Activated gamma-delta T cell treated with anti-CD3 and anti-CD28 coated beads, Interleukin-2, amount 50 U/mL, for 16 hours (primary cell): ENCODE measurements at places on chromosomes 4 and X.

DNA sequence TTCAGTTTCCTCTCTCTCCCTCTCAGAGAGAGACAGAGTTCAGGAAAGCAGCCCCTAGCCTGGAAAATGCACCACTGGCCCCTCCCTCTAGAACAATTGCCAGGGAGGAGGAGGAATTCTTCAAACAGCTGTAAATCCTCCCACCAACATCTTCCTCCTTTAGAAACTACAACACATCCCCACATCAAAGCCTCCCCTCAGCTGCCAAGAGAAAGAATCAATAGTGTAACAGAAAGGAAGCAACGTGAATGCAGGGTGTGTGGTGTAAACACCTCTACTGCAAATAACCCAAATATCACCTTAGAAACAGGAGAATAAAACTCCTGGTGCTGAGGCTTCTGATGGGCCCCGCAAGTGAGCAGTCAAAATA lies 249.9 kb upstream of the GATB start:
- no peak for DNase-seq

DNA sequence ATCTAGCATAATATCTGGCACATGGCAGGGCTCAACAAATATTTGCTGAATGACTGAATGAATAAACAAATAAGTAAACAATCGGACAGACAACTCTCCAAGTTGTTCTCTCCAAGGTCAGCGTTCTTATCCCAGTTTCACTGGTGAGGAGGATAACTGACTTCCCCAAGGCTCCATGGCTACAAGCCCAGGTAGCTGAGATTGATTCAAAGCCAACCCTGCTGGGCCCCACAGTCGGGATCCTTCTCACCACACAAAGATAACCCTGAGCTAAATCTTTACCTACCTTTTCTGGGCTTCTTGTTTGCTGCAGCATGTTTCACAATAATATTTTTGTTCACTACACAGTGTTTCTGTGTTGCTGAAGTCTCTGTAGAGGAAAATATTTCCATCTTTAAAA lies 54.9 kb downstream of the USP46 start:
- no peak for DNase-seq

DNA sequence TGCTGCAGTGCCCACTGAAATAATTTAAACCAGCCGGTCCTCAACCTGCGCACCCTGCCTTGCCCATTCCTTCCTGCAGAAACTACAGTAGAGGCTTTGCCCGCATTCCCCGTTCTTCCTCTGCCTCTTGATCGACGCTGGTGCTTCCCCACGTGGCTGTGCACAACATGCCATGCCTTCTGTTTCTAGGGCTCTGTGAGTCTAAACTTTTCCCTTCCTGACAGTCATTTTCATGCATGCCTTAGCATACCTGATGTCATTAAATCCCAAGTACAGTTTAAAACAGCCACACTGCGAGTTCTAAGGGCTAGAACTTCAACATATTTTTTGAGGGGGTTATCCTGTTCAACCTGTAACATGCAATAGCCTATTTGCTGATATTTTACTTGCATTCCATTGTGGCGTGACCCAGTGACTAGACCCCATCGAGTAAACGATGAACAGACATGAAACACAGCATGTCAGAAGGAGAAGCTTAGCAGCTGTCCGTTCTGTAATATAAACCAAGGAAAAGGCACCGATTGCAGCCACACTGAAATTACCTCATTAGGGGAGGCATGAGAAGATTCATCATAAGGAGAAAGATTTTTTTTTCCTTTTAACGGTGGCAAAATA lies 232.5 kb downstream of the ARHGAP10 start:
- no peak for DNase-seq

- no peak for DNase-seq
Measured at GRCh38 chrX:41449131-41449530, 2.0 kb downstream of the NYX start.

- DNase-seq, result no peak
Measured at GRCh38 chr4:40980318-40980883, 230.6 kb downstream of the NSUN7 start.

DNA sequence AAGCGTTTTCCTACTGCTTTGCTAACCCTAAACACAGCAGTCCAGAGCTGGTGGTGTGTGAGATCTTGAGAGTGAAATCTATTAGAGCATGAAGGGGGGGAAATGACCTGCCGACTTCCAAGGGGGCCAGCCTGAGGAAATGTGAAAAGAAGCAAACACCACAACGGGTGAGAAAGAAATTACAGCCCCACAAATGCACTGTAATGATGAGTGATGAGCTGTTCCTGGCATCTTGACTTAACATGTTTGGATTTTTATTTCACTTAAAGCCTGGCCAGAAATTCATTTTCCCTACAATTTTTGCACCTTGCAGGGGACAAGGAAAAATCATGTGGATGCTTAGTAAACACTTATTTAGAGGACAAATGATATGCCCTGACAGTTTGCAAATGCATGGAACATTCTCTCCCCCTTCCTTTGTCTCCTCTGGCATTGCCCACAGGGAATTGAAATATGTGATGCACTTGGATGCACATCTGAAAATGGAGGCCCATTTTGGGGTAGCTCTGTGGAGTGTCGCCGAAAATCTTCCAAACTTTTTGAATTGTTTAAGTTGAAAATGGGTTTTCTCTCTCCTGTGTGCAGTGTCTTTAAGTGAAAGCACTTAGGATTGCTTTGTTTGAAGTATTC lies 84.3 kb upstream of the TMEM150C start:
- DNase-seq, result no peak

DNA sequence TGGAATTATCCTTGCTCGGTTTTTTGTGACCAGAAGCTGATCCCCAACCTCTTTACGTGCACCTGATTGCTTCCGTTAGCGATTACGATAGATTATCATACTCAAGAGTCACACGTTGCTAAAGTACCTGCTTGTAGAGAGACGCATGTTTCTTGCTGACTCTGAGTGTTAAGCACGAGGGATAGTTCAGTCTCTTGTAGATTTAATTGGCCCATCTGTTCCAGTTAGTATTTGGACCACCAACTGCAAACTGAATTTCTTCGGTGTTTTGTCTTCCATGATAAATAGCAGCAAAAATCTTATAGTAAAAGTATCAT lies 516 bp upstream of the COX18 start:
- DNase-seq, result no peak

DNA sequence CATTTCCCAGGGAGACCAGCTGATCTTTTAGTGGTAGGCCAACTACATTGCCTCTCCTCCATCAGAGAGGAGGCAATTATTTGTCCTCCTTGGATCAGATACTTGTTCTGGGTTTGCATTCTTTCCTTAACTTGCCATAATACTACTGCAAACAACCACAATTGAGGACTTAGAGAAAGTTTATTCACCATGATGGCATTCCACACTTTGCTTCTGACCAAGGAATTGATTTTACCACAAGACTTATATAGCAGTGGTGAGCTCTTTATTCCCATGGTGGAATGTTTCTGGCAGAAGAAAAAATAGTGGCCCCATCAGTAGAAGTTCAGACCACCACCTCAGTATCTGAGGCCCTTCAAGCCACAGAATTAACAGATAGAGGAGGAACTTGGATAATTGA lies 123.9 kb upstream of the PPP3CA start:
- DNase-seq, result no peak

DNA sequence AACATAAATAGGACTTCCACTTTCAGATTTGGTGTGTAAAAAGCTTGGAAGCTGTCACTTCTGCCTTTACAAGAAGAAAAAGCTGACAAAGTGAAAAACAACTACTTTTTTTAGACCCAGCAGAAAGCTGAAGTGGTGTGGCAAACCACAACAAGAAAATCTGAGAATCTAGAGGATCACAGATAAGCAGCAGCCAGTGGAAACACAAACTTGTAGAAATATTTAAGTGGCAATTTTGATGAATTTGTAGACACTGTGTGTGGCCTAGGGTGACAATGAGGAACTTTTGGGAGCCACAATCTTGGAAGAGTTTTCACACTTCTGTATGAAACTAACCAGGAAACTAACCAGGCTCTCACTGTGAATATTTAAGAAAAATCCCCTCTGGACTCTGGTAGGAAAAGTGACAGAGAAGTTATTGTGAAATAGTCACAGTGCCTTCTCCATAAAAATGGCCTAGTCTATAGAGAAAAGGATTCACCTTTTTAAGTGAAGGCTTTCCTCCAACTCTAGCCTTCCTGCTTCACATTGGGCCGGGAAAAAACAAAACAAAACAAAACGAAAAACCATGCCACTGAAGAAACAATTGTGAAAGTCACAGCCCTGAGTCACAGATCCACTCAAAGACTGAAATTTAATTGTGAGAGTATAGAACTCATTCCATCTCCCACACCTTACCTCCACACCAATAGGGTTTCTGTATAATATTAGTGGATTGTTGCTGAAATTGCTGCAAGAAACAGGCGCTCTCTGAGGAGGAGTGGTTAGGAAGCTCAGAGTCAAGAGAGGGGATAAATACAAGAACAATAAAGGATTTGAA lies 26.7 kb upstream of the GUCY1A1 start:
- DNase-seq, result no peak

- DNase-seq, result no peak
Measured at GRCh38 chrX:27731962-27732361, 75.8 kb upstream of the MAGEB10 start.

DNA sequence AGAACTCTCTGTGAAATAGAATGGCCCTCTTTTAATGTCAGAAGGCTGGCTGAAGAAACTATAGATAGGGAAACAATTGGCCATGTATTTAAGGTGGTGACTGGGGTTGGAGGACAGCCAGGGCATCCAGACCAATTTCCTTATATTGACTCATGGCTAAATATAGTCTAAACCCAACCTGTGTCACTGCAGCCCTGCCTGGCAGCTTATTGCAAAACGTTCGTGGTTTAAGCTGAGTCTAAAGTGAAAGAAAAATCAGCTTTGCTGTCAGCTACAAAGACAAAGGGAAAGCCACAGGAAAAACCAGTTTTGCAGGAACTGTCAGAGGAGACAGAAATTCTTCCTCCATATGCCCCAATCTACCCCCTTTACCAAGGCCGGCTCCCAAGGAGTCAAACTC lies 902.8 kb upstream of the NDST4 start:
- DNase-seq, result no peak

GRCh38 chr4:140833280-140833679 lies 77.1 kb upstream of the TBC1D9 start:
- no peak for DNase-seq

DNA sequence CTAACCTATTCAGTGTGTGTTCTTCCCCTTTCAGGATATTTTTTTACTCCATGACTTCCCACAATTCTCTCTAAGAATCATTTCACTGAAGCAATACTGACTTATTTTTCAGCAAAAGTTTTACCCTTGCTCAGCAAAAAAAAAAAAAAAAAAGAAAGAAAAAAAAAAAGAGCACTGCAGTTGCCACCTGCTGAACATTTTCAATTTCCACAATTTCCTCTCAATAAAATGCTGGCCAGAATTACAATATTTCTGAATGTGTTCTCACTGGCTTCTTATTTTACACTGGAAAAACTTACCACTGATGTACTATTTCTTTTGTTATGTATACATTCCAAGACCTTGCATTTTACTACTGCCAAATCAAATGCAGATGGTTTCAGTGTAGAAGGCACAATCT lies 210.4 kb downstream of the PAPSS1 start:
- DNase-seq, result no peak

DNA sequence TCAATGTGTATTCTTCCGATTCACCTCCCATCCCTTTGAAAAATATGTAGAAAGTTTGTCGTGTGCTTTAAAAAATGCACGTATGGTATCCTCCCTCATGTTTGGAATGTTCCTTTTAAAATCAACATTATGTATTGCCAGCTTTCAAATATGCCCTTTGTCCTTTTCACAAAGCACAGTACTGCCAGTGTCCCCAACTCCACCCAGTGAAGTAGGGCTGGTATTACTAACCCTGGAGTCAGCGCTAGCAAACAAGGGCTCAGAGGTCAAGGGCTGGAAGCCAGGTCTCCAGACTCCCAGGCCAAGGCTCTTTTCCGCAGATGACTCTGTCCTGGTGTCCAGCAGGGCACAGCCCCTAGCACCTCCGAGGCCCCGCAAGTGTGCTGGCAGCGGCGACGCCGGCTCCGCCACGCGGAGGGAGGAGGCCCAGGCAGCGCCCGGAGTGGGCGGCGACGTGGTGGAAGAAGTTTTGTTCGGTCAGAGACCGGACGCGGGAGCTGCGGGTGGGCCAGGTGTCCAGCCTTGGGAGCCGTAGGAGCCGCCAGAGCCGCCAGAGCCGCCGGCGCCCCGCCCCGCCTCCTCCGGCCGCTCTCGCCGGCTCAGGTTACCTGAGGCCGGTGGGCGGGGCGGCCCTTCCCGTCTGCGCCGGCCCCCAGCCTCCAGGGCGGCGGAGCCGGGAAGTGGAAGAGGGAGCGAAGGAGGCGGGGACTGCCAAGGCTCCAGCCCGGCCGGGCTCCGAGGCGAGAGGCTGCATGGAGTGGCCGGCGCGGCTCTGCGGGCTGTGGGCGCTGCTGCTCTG lies at the start of gene IL13RA1:
IL13RA1 (plus strand) TSS at position 720 of the 799 bp plus-strand sequence; CDS start at position 753, 33 bp downstream.
- DNase-seq, result no peak

GRCh38 chr4:106034751-106035150 lies 139.5 kb downstream of the NPNT start:
- DNase-seq, result no peak

DNA sequence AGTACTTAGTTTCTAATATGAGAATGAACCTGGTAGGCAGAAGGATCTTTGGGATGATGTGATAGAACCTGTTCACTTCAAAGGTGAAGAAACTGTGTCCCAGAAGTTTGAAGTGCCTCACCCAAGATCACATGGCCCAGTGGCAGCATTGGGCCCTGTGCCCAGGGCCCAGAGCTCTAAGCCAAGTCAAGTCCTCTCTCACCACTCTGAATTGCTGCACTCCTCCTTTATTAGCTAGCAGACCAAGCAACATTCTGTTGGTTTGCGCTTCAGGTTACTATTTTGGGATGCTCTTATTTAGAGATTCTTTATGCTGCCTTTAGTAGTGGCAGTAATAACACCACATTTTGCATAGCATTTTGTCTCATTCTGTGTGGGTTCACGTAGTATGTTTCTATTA lies 82.7 kb downstream of the PARM1 start:
- no peak for DNase-seq

- peak; percentile 71 for DNase-seq
Measured at GRCh38 chr4:103198111-103198765, at the start of gene CENPE. CENPE (minus strand) TSS chr4:103198343; CDS start chr4:103198319, 24 bp downstream.

DNA sequence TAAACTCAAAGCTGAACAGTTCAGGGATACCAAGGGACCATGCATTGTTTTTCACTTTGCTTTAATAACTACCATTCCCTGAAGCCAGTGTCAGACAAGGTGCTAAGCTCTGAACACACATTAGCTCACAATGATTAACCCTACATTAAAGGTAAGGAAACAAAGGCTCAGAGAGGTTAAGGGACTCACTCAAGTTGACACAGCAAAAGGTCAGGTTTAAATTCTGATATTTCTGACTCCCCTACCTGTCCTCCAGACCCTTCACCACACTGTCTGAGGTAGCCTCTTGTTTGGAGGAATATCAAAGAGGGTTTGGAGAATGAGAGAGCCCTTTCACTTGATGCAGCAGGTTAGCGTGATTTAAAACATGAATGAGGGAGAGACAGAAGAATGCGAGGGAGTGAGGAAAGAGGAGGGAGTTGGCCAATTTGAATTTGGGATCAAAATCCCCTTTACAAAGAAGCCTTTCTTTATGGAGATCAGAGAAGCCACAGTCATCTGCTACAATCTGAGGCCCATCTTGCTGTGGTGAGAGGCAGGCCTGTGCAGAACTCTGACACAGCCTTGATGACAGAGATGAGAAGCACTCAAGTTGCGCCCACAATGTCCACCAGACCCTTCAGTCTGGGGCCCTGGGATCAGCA lies 103.5 kb downstream of the FHDC1 start:
- no peak for DNase-seq
